ENCODE measurements at places on chromosomes 2 and 18. TPM values are rescaled to one million over a fixed set of nuclear protein-coding genes. Genes with fewer than 3 reads are reported as not detected.
A peak's percentile ranks its signal among the peaks of the same experiment; 100 is the strongest.

DNA sequence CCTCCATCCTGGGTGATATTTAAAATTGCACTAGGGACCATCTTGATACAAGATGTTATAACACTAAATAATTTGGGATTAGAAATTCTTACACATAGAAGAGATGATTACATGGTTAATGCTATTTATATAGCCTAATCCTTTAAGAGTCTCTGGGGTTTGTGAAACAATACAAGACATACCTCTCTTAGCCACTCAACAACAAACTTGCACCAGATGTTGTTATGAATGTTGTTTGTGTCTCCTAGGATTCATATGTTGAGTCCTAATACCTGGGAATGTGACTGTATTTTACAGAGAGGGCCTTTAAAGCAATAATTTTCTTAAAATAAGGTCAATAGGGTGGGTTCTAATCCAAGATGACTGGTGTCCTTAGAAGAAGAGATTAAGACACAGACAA, 678.3 kb downstream of the NYAP2 start:
- no peak for DNase-seq

DNA sequence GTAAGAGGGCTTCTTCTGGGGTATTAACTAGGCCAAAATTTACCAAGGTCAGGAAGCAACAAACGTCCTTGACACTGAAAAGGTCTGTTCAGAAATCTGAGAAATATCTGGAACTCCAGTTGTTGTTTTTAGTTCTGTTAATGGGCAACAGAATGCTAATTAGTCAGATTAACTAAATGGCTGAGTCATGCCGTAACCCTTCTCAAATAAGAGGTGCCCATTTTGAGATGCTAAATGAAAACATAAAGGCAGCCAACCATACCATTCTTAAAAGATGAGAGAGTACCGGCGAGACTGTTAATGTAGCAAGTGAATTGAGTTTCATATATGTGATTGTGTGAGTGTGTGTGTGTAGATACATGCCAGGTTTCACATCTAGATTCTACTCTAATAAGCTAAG, 147.9 kb upstream of the GAREM1 start:
- no peak for DNase-seq

The INSIG2 gene
- total RNA-seq: 42.4 TPM

DNA sequence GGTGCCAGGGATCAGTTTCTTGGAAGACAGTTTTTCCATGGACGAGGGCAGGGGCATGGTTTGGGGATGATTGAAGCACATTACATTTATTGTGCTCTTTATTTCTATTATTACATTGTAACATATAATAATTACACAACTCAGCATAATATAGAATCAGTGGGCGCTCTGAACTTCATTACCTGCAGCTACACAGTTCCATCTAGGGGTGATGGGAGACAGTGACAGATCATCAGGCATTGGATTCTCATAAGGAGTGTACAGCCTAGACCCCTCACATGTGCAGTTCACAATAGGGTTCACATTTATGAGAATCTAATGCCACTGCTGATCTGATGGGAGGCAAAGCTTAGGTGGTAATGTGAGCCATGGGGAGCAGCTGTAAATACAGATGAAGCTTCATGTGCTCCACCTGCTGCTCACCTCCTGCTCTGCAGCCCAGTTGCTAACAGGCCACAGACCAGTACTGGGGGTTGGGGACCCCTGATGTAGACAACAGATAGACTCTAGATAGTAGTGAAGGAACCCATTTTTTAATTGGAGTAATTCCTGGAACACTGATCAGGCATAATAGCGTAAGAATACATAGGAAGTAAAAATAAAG, 41.5 kb upstream of the MC4R start:
- DNase-seq: no peak

The TUBA3D gene
- total RNA-seq: 30.3 TPM

The VWA3B gene
- 0.98 TPM for total RNA-seq

The DSC3 gene
- not detected for total RNA-seq

DNA sequence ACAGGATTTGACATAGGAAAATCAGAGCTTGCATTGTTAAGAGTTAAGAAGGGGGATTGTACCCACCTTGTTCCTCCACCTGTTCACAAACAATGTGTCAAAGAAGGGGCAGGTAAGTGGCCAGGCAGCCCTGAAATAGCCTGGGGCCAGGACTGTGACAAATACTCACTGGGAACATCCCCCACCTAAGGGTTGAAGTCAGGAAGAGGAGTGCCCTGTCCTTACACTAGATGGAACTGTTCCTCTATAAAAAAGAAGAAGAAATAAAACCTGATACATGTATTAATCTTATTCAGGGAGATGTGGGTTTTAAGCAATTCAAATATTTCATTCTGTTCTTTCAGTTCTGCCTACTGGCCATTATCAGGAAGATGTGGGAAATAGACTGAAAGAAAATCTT, 41.9 kb downstream of the TACR1 start:
- DNase-seq: no peak

DNA sequence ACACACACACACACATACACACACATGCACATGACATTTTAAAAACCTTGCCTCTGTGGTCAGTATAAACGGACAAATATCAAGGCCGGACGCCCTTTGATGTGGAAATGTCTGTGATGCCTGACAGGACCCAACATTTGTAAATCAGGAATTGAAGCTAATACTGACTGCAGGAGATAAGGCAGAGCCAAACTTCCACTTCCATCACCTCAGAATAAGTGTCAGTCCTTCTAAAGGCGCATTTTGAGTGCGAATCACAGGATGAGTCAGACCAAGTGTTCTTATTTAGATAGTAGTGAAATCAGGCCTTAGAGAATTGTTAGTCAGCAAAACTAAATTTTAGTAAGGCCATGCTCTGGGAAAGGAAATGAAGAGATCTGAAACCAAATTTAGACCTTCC, 211.7 kb upstream of the LRATD1 start:
- no peak for DNase-seq

The ELOA2 gene
- not detected for total RNA-seq

The SEC11C gene
- total RNA-seq: 4.4 TPM

The FBXO36 gene
- 0.88 TPM for total RNA-seq

GRCh38 chr2:25259737-25260124, 82.0 kb downstream of the DNMT3A start:
- DNase-seq: no peak

The ZSWIM2 gene
- not detected for total RNA-seq

- no peak for DNase-seq
Observed at GRCh38 chr2:10216677-10217488, 85.8 kb upstream of the HPCAL1 start.

- peak; percentile 62 for DNase-seq
Observed at GRCh38 chr2:96260387-96261260, 5.2 kb downstream of the TMEM127 start.

GRCh38 chr2:165572151-165572550, 102.7 kb downstream of the CSRNP3 start:
- no peak for DNase-seq

- no peak for DNase-seq
Observed at GRCh38 chr18:74506448-74507084, 10.4 kb downstream of the CNDP2 start.

- DNase-seq: no peak
Observed at GRCh38 chr2:168686452-168687191, 115.8 kb upstream of the NOSTRIN start.

The ALKAL2 gene
- total RNA-seq: 3.3 TPM

GRCh38 chr2:109208951-109209335, 79.9 kb downstream of the SH3RF3 start:
- DNase-seq: no peak

The MAP3K19 gene
- total RNA-seq: 3.8 TPM
